ENCODE measurements at places on chromosomes 1 and 21.

- DNase-seq: no peak
These were observed 32.2 kb downstream of the ETS2 start for GRCh38 chr21:38837806-38838461.

DNA sequence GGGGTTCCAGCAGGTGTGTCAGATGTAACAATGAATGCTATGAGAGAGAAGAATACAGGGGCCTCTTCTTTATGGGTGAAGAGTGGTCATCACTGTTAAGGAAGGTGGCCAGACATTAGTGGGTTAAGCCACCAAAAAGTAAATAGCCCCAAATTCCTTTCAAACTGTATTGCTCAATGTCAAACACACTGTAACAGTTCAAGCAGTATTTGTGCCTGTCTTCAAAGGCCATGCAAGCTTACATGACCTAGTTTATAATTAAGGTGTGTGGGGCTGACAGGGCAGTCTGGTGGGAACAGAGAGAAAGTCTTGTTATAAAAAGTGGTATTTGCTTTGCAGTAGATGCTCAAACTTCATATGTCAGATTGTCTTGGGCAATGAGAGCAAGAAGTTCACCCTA lies 18.5 kb downstream of the CHIT1 start:
- DNase-seq: no peak

GRCh38 chr21:35571910-35572309 lies 488.4 kb downstream of the SETD4 start:
- DNase-seq: no peak

GRCh38 chr21:29305561-29305960 lies 6.8 kb downstream of the BACH1 start:
- no peak for DNase-seq

DNA sequence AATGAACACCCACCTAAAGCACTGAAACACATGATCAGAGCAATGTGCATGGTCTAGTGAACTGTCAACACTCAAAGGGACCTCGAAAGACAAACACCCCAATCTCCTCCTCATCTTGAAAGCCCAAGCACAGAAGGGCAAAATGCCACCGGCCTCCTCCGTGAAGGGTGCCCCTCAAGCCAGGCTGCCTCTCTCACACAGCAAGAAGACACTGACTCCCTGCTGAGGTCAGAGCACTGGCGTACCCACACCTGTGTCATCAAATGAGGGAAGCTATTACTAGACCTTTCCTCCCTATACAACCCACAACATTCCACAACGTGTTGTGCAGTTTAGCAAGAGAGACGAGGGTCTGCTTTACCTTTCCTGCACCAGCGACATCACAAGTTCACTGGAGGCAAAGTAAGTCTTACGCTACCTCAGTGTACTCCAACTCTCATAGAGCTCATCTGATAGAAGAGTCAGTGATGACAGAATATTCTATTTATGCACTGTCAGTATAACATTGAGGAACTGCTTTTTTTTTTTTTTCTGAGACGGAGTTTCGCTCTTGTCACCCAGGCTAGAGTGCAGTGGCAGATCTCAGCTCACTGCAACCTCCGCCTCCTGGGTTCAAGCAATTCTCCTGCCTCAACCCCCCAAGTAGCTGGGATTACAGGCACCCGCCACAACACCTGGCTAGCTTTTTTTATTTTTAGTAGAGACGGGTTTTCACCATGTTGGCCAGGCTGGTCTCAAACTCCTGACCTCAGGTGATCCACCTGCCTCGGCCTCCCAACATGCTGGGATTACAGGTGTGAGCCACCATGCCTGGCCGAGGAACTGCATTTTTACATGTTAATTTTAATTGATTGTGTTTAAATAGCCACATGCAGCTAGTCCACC lies 3.3 kb downstream of the SH3BP5L start:
- no peak for DNase-seq

- no peak for DNase-seq
These were observed 88.3 kb upstream of the SLC44A3 start for GRCh38 chr1:94731891-94732290.

- no peak for DNase-seq
These were observed 5.6 kb downstream of the PRDX1 start for GRCh38 chr1:45516036-45516435.

- DNase-seq: no peak
These were observed 13.3 kb downstream of the SMAP2 start for GRCh38 chr1:40386796-40387195.

GRCh38 chr1:49728377-49728776 lies 295.4 kb downstream of the AGBL4 start:
- no peak for DNase-seq

- no peak for DNase-seq
These were observed 13.1 kb upstream of the TMEM61 start for GRCh38 chr1:54967372-54967771.

DNA sequence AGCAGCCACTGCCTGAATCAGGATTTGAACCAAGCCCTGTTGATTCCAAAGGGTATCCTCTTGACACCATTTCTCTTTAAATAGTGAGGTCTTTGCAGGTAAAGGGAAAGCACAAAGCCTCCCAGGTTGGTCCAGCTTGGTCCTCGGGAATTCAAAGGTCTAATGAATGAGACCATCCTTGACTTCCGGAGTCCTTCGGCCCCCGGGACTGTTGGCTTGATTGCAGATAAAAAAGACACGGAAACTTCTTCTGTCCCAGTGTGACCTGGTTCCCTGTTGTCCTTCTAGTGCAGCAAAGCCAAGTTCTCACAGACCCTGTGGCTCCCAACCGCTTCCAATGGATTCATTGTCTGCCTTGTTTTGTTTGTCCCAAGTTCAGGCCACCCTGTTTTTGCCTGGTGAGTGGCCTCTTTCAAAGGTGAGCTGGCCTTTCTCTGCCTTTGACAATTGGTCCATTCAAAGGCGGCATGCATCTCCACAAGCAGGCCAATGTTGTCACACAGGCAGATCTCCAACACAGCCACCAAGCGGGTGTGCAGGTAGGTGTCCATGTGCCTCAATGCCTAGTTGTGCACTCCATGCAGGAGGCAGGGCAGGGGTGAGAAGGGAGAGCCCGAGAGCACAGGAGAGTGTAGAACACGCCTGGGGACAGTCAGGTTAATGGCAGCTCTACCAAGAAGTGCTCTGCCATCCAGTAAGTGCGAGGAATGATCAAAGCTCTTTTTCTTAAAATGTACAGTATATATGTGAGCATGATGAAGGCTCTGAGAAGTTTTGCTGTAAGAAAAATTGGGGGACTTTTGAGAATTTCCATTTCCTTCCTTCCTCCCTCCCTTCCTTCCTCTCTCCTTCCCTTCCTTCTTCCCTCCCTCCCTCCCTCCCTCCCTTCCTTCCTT lies 82.1 kb upstream of the ZBTB40 start:
- no peak for DNase-seq

GRCh38 chr1:8294170-8294697 lies 23.7 kb upstream of the SLC45A1 start:
- DNase-seq: no peak

DNA sequence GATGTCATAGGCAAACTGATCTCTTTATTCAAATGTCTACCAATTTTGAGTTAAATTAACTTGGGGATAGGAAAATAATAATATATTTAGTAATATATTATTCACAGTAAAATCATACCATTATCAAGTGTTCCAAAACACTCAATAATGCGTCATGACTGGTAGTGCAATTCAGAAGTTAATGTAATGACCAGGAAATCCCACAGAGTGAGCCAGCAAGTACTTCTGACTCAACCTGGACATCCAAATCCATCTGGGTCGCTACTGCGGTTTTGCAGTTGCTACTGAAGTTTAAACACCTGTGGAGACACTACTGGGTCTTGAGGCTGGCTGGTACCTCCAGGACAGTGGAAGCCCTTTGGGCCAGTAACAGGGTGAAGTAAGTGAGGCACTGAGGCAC lies 44.8 kb downstream of the DPYD start:
- DNase-seq: no peak

GRCh38 chr1:59692591-59692990 lies 122.2 kb upstream of the HOOK1 start:
- no peak for DNase-seq

GRCh38 chr1:159581422-159581821 lies 6.2 kb upstream of the APCS start:
- no peak for DNase-seq

- no peak for DNase-seq
These were observed 34.7 kb downstream of the RNF11 start for GRCh38 chr1:51270751-51271150.

GRCh38 chr1:93447481-93448291 lies at the start of gene FNBP1L:
Gene FNBP1L, plus strand, starts transcription at chr1:93448118. Its CDS starts 164 bp downstream, at chr1:93448282.
- peak; percentile 89 for DNase-seq

- DNase-seq: no peak
These were observed 3.8 kb upstream of the TGFB2 start for GRCh38 chr1:218341325-218341724.

- DNase-seq: no peak
These were observed 58.1 kb downstream of the PRKCZ start for GRCh38 chr1:2108213-2108876.

- peak; percentile 23 for DNase-seq
These were observed 2.7 kb upstream of the PTPN22 start for GRCh38 chr1:113874012-113874879.

DNA sequence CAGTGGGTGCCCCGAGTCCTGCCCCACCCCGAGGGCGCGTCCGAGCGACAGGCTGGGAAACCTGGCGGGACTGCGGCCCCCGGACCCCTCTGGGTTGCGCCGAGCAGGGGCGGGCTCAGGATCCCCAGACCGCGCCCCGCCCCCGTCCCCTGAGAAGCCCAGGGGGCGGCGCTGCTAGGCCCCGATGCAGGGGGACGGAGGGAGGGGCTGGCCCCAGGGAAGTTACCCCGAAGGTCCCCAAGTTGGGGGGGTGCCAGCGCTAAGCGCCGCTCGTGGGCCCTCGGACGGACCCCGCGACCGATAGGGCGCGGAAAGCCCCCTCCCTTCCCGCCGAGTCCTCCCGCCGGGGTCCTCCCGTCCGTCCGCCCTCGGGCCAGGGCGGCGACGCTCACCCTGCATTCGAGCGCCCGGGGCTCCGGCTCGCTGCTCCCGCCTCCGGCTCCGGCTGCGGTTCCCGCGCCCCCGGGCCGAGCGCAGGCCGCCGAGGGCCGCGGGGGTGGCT lies 414 bp downstream of the GPR153 start:
- no peak for DNase-seq

GRCh38 chr1:31605908-31606427 lies 11.5 kb upstream of the HCRTR1 start:
- DNase-seq: no peak

GRCh38 chr1:25642574-25643108 lies 26.1 kb downstream of the MAN1C1 start:
- DNase-seq: no peak

- DNase-seq: no peak
These were observed 30.6 kb upstream of the C1orf185 start for GRCh38 chr1:51071291-51072042.

Measured in Calu3 (cell line).